Left ventricle myocardium superior (tissue), 1 donor: ENCODE measurements at places on chromosomes 12 and 14. TPM values are rescaled to one million over a fixed set of nuclear protein-coding genes. Genes with fewer than 3 reads are reported as not detected.

- no peak for DNase-seq
Measured at GRCh38 chr14:80628547-80628946, 313.0 kb downstream of the CEP128 start.

DNA sequence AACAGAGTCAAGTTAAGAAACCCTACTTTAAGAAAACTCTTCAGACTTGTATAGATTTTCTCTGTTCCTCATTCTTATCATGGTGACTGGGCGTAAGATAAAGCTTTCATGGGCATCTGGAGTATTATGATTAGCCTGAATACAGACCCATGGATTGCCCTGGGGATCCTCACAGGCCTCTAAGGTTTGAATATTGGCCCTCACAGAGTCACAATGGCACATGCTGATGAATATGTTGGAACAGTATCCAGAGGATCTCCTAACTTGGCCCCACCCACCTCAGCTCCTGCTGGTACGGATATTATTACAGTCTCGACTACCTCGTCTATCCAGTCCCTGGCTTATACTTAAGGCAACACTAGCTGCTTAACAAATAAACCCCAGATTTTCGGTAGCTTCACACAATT is 8.1 kb downstream of the OSBPL8 start:
- no peak for DNase-seq

DNA sequence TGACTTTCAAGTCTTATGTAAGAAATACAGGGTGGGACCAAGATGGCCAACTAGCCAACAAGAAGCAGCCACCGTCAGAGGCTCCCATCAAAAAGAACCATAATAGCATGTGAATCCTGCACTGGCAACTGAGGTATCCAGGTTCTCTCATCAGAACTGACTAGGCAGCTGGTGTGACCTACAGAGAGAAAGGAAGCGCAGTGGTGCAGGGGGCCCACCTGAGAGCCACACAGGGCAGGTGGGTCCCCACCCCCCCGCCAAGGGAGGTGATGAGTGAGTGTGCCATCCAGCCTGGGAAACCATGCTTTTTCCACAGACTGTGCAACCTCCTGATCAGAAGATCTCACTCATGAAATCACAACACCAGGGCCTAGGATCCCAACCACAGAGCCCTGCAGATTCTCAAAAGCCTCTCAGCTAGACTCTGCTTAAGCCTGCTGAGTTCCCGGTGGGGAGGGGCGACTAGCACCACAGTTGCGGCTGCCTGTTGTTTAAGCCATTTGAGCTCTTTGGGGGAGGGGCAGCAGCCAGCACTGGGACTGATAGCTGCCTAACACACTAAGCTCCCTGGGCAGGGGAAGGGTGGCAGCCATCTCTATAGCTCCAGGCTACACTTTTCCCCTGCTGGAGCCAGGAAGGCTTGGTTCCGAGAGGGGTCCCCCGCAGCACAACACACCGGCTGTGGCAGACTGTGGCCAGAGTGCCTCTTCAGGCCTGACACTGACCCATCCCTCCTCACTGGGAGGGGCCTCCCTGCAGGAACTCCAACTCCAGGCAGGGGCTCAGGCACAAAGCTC is 75.3 kb downstream of the GARIN6 start:
- DNase-seq, result no peak

DNA sequence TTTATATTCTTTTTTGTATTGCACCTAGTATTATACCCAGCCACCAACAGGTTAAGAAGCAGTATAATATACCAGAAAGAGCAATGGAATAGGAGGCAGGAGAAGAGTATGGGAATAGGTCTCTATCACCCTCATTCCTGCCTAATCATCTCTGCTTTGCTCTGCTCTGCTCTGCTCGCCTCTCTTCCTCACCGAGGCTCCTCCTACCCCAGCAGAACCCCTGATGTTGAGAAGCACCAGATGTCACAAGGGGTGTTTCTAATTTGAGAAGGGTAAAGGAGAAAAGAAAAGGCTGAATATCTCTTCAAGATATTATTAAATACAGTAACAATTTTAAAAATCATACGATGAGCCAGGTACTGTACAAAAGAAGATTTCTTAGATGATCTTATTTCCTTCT is 89.0 kb downstream of the STON2 start:
- no peak for DNase-seq

- no peak for DNase-seq
Measured at GRCh38 chr14:81927070-81927469, 393.4 kb upstream of the SEL1L start.

Gene ZFYVE1
- total RNA-seq, result 15.7 TPM

Gene SIX4
- total RNA-seq, result 1.6 TPM

Gene MLXIP
- 30.2 TPM for total RNA-seq

GRCh38 chr12:64016521-64016920 is 172.0 kb downstream of the SRGAP1 start:
- DNase-seq, result no peak

DNA sequence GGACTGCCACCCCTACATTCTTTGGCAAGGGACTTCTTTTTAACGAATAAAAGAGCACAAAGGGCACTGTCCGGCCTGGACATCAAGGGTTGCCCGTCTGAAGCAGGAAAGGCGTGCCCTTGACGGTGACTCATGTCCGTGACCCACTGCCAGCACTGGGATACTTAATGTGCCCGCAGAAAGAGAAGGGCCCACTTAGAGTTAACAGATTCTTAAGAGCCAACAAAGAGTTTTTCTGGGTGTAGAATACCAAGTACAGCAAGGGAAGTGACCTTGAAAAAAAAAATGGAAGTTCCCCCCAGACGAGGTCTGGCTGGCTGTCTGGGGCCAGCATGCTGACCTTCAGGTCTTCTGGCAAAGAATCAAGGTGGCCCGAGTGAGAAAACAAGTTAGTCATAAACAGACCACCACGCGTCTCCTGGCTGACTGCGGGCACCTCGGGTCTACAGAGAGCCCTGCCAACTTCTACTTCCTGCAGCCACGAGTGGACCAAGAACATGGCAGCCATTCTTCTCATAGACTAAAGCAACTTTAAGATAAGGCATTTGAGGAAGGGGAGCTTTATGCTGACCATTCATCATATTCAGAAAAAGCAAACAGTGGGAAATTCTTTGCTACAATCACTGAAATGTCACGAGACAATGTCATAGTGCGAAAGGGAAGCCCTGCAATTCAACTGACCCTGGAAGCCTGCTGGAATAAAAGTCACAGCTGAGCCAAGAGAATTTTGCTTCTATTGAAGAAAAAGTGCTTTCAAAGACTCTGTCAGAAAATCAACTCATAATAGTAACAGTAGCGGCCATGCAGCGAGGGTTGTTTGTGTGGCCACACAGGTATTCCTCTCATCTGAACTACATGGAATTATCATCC is 10.5 kb upstream of the SELPLG start:
- DNase-seq, result peak; percentile 57

Gene KCNA5
- 2.2 TPM for total RNA-seq

Gene BICDL1
- 4.7 TPM for total RNA-seq

- DNase-seq, result no peak
Measured at GRCh38 chr14:29446971-29447370, 480.7 kb downstream of the PRKD1 start.

GRCh38 chr12:63132201-63132600 is 18.8 kb downstream of the AVPR1A start:
- DNase-seq, result no peak

Gene PTPRR
- total RNA-seq, result 0.55 TPM

Gene GLI1
- 0.37 TPM for total RNA-seq

GRCh38 chr12:11624116-11624515 is 25.4 kb upstream of the ETV6 start:
- no peak for DNase-seq

Gene NEK9
- total RNA-seq, result 119 TPM

GRCh38 chr12:110555577-110556406 is 27.3 kb downstream of the PPTC7 start:
- no peak for DNase-seq
